ENCODE measurements at places on chromosomes 11 and 22.
A peak's percentile ranks its signal among the peaks of the same experiment; 100 is the strongest.

DNA sequence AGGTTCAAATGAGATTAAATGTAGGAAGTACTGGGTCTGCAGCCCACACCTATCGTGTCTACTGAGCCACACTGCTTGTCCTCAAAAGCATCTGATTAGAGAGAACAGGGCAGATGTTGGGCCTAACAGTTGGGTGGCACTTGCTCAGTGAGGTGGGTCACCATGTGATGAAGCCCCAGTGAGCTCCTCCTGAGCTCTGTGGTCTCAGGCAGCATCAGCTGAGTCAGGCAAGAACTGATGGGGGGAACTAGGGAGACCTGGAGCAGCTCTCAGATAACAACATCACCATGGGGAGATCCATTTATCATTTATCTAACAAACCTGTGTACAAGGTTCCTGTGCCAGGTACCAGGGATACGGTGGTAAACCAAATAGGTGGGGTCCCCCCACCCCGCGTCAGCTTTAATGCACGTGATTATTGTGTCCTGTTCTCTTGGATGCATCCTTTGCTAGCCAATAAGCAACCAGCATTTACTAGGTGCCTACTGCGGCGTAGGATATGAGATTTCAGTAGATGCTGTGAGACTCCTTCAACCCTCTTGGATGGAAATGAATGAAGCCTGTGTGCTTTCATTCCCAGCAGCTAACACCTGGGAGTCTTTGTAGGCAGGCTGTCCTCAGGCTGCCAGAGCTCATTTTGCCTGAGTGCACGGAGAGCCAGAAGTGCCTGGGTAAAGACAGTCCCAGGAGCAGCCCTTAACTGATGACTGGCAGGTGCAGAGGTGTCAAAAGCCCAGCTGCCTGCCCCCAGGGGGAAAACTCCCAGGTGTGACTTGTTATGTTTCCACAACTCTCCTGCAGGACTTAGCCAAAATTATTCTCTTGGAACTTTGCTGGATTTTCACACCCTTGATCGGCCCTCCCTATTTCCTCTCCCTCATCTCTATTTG is 73.6 kb upstream of the NARS2 start:
- DNase-seq: no peak

DNA sequence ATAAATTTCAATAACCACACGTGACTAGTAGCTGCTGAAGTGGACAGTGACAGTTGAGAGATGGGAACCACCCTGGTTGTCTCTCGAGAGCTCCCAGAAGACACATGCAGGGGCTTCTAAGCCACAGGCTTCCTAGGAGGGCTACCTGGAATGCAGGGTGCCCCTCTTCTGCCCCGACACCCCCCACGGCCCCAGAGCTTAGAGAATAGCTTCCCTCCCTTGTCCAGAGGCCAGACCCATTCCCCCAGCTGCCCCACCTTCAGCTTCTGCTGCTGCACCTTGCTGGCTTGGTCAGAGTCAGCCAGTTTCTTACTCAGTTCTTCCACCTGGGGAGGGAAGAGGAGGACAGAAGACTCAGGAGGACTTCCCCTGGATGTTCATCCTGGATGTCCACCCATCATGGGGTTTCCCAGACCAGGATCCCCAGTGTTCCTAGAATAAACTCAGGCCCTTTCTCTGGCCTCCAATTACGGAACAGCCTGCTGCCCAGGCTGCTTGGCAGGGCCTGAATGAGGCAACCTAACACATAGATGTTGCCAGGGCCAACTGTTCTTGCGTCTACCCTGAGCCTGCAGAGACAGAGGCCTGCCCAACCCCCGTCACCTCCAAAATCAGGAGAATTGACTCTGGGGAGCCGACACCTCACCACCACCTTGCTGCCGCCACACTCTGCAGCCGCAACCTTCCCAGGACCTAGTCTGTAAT is 12.0 kb downstream of the IL18BP start:
- DNase-seq: no peak

GRCh38 chr22:22954656-22955055 is 67.0 kb downstream of the IGLL5 start:
- DNase-seq: peak; percentile 18

DNA sequence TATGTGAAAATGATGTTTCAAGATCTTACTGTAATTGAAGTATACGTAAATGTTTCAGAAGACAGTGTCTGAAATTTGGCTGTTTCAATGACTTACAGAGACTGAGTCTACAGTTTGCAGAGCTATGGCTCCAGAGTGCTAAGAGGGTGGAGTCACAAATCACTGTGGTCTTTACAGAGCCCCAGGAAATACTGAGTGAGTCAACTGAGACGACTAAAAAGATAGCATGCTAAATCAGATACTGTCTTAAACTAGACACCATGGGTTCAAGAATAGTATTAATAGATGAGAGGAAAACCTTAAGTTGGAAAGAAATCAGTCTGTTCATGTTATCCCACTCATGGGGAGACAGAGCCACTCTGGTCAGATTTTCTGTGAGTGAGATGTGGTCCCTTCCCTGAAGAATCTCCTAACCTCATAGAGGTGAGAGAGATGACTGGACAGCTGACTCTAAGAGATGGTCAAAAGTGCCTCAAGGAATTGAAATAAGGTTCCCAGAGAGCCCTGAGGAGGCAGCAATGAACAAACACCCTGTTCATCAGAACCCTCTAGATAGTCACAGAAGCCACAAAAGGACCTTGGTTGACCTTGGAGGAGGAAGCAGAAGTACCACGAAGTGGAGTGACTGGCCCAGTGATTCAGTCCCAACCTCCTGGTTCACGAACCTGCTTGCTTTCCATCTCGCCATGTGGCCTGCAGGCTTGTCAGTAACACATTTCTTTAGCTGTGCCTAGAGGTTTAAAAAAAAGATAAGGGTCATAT is 30.2 kb downstream of the C11orf91 start:
- DNase-seq: no peak

DNA sequence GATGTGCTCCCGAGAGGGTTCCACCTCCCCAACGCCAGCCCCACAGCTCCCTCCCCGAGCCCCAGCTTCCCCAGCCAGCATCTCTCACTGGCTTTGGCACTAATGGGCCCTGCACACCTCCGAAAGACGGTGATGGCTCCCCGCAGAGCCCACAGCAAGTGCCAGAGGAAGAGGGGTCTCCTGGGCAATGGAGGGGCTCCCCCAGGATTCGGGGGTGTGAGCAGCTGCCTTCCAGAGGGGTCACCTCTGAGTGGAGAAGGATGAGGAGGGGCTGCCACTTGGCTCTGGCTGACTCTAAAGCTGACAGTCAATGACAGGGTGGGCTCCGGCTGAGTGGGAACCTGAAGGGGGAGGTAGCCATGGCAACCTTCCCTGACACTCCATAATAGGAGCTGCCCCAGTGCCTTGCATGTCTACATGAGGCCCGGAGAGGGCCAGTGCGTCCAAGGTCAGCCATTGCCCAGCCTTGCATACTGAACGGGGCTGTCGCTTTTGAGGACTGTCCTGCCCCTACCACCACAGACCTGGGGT is 98.6 kb upstream of the SYT13 start:
- DNase-seq: no peak

DNA sequence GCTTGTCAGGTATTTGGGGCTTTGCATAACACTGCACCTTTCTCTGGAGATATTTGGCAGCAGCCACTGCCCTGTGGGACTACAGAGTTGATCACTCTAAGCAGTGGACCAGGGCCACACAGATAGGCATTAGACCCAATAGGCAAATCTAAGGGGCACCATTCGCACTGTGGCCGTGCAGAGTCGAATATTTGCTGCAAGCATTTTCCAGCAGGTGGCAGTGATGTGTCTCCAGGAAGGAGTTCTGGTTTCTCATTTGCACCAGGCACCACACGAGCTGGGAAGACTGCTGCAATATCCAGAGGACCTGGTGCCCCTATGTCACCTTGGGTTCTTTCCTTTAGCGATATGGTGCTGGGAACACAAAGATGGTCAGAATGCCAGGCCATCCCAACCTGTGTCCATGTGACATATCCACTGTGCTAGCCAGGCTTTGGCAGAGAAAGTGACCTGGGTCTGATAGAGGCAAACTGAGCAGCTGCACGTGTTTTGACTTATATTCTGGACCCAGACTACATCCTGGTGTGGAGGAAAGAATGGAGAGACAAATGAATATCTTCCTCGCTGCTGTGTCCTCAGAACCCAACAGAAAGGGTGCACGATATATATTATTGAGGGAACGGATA is 318.7 kb downstream of the BUD13 start:
- peak; percentile 2 for DNase-seq
